ENCODE measurements at places on chromosomes 2 and 18. TPM values are rescaled to one million over a fixed set of nuclear protein-coding genes. Genes with fewer than 3 reads are reported as not detected.

GALNT14 gene
- not detected for polyA plus RNA-seq

- no peak for DNase-seq
These were observed 107.9 kb downstream of the FAM124B start for GRCh38 chr2:224293976-224294375.

CFC1 gene
- polyA plus RNA-seq: not detected

GRCh38 chr2:47035615-47036488 lies 119.3 kb downstream of the STPG4 start:
- no peak for DNase-seq

DNA sequence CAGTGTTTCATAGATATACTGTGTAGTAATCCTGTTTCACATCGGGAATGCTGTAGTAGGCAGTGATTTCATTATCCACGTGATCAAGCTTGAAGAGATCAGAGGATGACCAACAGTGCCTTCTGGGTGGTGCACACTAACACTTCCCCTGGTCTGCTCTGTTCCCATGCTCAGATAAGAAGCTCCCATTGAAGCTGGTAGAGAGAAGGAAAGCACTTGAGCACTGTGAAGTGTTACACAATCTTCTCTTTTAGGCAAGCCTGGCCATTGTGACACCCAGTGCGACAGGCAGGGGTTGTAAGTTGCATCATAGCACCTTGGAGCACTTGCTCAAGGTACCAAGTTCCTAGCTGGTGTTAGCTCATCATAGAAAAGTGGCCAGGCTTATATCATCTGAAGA lies 30.6 kb upstream of the GPD2 start:
- no peak for DNase-seq

DNA sequence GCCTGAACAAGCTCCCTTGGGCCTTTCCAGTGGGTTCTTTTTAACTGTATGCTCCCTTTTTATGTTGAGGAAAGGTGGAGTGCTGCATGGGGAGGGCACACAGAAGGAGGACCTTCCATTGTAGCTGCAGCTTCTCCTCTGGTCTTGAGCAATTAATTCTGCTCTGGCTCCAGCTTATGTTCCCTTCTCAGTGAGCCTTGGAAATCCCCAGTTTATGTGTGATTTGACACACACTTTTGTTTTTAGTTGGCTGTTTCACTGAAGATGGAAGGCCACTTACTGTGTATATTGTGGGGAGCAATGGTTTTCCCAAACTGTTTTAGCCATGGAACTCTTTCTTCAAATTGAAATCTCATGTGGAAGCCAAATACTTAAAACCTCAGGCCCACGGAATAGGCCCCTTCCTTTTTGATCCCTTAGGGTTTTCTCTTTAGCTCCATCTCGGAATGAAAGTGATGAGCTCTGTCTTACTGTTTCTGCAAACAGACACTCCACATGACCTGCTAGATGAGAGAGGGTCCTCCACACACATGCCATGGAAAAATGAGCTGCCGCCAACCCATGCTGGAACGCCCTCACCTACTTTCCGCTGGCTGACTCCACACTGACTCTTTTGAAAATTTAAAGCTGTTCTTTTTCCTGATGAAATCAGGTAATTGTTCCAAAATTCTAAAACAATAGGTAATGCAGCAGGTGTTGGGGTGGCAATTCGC lies 280.9 kb upstream of the SIX2 start:
- no peak for DNase-seq

- DNase-seq: no peak
These were observed 31.6 kb downstream of the CDK15 start for GRCh38 chr2:201837824-201838431.

GRCh38 chr2:113891265-113891959 lies 1.5 kb downstream of the ACTR3 start:
- DNase-seq: no peak

- DNase-seq: no peak
These were observed 51.0 kb downstream of the LDLRAD4 start for GRCh38 chr18:13269521-13270011.

FBXO48 gene
- 0.89 TPM for polyA plus RNA-seq

DNA sequence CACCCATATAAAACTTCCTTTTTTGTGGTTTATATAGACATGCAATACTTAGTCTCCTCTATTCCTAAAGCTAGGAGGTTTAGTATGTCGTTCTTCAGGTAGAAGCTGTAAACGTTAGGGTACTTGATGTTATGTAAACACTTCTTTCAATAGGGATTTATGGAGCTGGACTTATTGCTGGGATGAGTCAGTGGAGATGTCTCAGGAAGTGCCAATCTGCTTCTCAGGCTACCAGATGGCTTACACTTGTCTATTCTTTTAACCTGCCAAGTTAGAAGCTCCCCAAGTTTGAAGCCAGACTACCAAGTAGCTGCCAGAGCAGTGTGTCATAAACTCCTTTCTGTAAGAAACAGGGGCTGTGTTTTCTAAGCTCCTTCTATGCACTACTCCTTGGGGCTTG lies 756.5 kb upstream of the LRRTM1 start:
- no peak for DNase-seq
